A549 treated with Mapracorat at 1 μM for 4 hours (cell line): ENCODE measurements at places on chromosomes 11 and 22. TPM values are rescaled to one million over a fixed set of nuclear protein-coding genes. Genes with fewer than 3 reads are reported as not detected.

CALCB gene
- total RNA-seq, result 0.20 TPM in 1 of 5 replicates, not detected in the others

OR4D5 gene
- total RNA-seq, result not detected in 5 replicates

ANGPTL5 gene
- total RNA-seq, result 0.05 to 0.10 TPM in 2 of 5 replicates, not detected in the others

NEFH gene
- total RNA-seq, result 0.03 to 0.16 TPM (median 0.09 TPM) in 5 replicates

TMEM191C gene
- total RNA-seq, result 0.37 to 1.4 TPM (median 0.79 TPM) in 5 replicates

HSPB2 gene
- 0.13 TPM in 1 of 5 replicates, not detected in the others for total RNA-seq

TESMIN gene
- total RNA-seq, result 3.3 to 7.6 TPM (median 6.7 TPM) in 5 replicates

AGBL2 gene
- total RNA-seq, result 1.2 to 1.9 TPM (median 1.5 TPM) in 5 replicates

MMP10 gene
- 0.60 to 1.1 TPM (median 0.91 TPM) in 5 replicates for total RNA-seq
